Activated naive CD4-positive, alpha-beta T cell (primary cell): ENCODE measurements at places on chromosomes 3 and 15.

- no peak for DNase-seq
Measured at GRCh38 chr15:74461847-74462511, 1.0 kb upstream of the UBL7 start.

DNA sequence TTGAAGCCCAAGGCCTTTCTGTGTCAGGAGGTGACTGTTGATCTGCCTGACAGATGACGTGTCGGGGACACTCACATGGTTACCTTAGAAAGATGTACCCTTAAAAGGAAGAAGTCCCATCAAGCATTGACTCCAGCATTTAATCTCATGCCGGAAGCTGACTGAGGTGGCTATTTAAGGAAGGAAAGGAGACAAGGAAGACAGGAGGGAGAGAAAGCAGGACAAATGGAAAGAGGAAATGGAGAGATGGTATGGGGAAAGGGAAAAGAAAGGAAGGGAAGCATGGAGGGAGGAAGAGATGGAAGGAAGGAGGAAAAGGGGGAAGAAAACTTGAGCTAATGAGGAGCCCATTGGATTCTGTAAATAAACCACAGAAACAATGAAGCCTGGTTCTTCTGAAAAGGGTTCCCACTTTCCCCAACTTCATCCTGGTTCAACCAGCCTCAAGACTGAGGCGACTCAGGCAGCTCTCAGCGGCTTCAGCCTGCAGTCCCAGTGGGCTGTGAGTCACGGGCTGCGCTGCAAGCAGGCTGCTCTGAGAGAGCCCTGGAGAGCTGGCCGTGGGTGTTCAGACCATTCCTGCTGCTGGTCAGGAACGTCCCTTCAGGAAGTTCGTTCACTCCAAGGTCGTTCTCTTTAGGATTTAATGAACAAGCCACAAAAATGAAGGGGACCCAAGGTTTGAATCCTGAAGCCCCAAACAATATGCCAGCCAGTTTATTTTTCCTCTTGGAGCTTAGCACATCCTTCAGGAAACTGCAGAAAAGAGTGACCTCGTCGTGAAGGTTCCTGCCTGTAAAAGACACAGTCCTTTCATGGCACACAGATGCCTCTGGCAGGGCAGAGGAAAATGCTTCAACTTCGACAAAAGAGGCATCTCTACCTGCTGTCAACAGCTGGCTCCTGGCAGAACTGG lies 69.6 kb upstream of the THBS1 start:
- DNase-seq = no peak

DNA sequence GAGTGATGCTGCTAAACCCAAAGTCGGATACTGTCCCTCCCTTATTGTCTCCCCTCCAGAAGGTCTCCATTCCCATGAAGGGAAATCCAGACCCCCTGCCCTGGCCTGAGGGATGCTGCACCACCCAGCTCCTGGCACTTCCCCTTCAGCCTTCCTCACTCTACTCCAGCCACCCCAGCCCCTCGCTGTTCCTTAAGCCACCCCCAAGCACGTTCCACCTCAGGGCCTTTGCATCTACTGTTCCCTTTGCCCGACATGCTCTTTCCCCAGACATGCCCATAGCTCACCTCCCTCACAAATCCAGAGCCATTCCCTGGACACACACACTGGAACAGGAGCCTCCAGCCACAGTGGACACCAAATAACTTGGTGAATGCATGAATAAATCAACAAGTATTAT lies 8.1 kb downstream of the WNT7A start:
- no peak for DNase-seq

DNA sequence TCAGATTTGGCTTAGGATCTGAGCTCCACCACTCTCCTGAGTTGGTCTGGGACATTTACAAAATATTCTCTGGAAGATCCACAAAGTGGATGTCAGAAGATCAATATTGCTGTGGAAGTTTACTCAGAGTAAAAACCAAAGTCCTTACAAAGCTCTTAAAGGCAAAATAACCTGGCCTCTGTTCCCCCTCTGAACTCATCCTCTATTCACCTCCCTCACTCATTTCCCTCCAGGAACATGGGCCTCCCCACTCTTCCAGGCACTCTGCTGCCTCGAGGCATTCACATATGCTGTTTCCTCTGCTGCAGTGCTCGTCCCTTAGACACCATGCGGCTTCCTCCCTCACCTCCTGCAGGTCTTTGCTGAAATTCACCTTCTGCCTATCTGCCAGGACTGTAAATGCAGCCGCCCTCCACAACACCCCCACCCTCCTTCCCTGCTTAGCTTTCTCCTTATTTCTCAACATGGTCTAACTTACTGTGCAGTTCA lies 19.1 kb upstream of the CCDC174 start:
- DNase-seq = no peak

DNA sequence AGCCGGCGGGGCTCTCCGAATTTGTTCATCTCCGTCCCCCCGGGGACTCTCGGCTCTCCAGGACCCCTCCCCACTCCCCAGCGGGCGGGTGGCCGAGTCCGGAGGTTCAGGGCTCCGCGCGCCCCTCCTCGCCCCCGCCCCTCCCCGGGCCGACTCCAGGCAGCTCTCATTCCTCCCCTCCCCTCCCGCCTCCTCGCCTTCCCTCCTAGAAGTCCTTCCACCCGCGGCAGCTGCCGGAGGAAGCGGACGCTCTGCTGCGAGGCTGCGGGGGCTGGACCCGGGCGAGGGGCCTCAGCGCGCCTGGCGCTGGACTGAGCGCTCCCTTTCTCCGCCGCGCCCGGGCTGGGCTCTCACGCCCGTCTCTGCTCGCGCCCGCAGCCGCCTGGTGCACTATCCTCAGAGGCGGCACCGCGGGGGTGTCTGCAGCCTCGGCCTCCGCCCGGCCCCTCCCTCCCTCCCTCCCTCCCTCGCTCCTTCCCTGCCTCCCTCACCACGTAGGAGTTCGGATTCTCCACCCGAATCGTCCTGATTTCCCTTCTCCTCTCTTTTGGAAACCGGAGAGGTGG lies at the start of gene ROBO2:
ROBO2 (plus strand) TSS at position 494 of the 566 bp plus-strand sequence. CDS start 687 bp downstream, outside the sequence.
- no peak for DNase-seq

DNA sequence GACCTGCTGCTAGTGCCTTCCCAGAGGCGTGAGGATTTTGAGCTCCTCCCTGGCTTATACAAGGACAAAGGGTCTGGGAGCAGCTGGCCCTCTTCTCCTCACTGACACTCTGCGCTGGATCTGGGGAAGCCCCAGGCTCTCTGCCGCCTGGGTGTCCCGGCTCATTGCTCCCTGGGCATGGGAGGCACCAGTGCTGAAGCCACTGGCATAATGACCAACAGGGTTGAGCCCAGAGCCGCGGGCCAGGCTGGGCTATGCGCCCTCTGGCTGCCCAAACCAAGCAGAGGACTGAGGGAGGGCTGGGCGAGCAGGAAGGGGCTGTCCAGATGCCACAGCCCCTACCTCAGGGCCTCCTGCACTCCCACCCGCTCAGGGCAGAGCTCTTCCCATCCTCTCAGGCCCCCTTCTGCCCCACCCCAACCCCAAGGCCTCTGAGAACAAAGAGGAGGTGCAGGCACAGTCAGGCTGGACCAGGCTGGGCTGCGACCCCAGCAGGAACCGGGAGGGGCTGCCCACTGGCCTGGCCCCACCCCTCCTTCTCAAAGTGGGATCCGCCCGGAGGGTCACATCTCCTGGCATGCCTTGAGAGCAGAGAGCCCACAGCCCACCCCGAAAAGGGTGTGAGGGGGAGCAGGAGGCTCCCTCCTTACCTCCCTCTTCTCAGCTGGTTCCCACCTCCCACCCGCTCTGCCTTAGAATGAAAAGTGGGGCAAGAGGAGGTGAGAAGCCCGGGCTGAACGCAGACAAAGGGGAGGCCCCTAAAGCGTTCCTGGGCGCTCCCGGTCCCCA lies 1.6 kb downstream of the LINGO1 start:
- DNase-seq = no peak

GRCh38 chr3:188975600-188976314 lies 196.0 kb upstream of the TPRG1 start:
- no peak for DNase-seq

DNA sequence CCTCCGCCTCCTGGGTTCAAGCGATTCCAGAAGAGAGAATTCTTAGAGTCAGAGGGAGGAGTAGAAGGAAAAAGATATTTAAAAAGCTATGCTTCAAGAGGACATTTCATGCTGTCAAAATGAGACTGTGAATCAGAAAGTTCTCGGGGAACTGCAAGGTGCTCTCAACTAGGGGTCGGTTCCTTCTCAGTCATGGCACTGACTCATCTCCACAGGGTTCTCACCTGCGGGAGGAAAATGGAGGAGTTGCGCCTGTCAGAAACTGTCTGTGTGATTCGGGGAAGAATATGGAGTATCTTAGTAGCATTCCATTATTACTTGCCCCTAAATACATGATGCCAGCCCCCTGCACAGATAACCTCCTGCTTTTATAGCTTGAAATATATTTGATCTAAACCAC lies 47.4 kb downstream of the APH1B start:
- no peak for DNase-seq

DNA sequence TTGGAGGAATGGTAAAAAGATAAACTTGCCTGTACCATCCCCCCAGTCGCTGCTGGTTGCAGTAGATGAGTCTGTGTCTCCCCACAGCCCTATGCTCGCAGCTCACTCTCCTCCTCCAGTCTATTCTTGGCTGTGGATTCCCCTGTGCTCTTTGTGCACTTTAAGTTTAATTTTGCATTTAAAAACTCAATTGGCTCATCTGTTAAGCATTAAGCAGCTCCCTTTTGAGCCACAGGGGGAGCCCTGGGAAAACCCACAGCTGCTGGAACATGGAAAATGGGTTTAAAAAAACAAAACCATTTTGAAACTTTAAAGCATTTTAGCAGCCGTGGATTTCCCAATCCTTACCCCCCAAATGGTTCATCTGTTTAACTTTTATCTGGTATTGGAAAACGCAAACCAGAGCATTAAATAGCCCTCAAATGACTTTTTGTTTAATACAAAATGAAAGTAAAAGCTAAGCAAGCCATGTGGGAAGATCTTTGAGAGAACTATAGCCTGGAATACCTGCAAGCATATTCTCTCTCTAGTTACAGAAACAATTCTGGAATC lies 536.9 kb downstream of the ZIC1 start:
- no peak for DNase-seq

DNA sequence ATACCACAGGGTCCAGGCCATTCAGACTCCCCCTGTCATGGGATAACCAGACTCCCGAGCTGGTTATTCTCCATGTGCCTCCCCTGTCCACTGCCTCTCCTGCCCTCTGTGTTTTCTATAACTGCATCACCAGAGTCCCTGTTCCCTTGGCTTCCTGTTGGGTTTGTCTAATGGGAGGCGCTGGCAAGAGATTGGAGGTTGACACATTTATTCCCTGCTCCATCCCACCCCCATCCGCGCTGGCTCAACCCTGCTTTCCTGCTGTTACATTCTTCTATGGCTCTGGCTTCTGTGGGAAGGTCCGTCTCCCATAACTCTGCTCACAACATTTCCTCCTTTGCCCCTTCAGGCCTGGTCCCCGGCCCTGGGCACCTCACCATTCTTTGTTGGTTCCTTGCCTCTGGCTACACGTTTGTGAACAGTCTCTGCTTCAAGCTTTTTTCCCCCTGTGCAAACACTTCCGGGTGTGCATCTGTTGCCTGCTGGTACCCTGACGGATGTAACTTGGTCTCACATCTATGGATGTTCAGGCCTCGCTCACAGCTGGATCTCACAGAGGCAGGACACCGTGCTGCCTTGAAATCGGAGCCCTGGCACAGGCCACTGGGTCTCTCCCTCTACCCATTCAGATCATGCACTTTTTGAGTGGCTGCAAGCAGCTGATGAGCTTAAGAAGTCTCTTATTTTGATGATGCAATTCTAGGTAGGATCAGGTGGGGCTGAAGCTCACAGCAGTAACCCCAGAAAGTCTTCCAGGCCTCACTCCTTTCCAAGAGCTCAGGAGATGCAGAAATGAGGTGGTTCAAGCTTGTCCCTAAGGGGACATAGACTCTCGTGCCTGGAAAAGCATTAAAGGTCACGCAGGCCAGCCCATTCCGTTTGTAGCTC lies 68.6 kb upstream of the ATP13A3 start:
- no peak for DNase-seq

- DNase-seq = no peak
Measured at GRCh38 chr3:62793946-62794345, 81.3 kb downstream of the CADPS start.

GRCh38 chr15:60441331-60441730 lies 37.6 kb downstream of the ICE2 start:
- DNase-seq = no peak

DNA sequence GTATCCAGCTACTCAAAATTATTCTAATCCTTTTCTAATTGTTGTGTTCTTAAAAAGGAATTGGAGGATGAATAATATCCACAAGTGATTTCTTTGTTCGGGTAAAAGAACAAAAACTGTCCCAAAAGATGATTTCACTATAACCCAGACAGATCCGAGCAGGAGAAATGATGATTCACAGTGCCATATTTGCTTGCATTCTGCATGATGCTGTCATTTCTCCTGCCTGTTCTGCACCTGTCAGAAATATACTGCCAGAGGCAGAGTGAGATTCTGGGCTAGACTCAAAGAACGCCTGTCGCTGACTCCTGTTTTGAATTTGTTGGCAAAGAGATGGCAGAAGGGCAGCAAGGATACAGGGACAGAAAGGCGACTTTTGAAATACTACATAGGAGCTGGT lies 34.7 kb upstream of the SLC24A5 start:
- DNase-seq = no peak

GRCh38 chr15:70190965-70191364 lies 93.2 kb upstream of the TLE3 start:
- DNase-seq = no peak

- peak; percentile 78 for DNase-seq
Measured at GRCh38 chr15:75204340-75205063, 2.8 kb downstream of the C15orf39 start.

- no peak for DNase-seq
Measured at GRCh38 chr3:111045564-111045963, 26.1 kb upstream of the NECTIN3 start.

GRCh38 chr3:7733933-7734332 lies 767.7 kb upstream of the LMCD1 start:
- no peak for DNase-seq

- no peak for DNase-seq
Measured at GRCh38 chr3:135532021-135532420, 433.5 kb upstream of the PPP2R3A start.

- no peak for DNase-seq
Measured at GRCh38 chr15:100307241-100308212, 34.2 kb downstream of the ADAMTS17 start.

DNA sequence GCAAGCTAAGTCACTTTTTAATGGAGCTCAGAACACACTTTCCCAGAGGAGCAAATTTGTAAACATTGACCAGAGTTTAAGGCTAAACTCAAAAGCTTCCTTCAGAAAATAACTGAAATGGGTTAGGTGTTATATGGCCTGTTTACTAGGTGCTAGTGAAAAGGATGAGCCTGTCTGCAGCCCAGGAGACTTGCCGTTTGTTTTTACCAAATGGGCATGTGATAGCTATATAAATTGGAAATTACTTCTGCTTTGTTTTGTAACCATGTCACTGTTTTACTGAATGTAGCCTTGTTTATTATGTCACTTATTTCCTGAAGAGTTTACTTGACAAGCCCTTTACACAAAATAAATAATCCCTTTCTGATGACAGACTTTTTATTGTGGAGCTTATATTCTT lies 109.4 kb upstream of the THSD4 start:
- DNase-seq = no peak

DNA sequence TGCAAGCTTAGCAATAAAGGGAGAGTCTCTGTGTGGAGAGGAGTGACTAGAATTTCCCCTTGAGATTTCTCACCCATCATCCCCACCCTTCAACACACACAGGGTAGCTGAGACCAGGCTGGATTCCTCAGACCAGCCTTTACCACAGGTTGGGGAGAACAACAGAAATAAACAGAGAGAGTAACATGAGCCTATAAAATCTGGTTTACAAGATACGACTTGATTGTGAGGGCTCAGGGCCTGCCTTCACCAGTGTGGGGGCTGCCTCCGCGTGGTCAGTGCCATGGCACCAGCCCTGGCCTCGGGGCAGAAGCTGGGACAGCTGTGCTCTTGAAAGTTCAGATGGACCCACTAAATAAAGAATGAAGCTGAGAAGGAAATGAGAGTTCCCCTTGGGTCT lies 14.6 kb upstream of the MAGEF1 start:
- DNase-seq = no peak
